Stimulated activated CD8-positive, alpha-beta memory T cell treated with anti-CD3 and anti-CD28 coated beads, Interleukin-2, amount 100 ng/mL, for 1 hour (primary cell): ENCODE measurements at places on chromosomes 4 and X.

- DNase-seq, result no peak
Observed at GRCh38 chrX:71067712-71068043, 456 bp downstream of the SNX12 start.

GRCh38 chr4:96775501-96775900, 935.6 kb downstream of the PDHA2 start:
- no peak for DNase-seq

DNA sequence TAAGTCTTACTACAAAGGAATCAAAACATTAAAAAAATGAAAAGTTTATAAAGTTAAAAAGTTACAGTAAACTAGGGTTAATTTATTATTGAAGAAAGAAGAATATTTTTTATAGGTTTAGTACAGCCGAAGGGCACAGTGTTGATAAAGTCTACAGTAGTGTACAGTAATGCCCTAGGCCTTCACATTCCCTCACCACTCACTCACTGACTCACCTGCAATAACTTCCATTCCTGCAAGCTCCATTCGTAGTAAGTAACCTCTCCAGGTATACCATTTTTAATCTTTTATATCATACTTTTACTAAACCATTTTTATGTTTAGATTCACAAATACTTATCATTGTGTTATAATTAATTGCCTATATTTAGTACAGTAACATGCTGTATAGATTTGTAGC, 307.5 kb upstream of the FAM241A start:
- no peak for DNase-seq

- DNase-seq, result no peak
Observed at GRCh38 chr4:23932186-23932585, 42.3 kb upstream of the PPARGC1A start.

DNA sequence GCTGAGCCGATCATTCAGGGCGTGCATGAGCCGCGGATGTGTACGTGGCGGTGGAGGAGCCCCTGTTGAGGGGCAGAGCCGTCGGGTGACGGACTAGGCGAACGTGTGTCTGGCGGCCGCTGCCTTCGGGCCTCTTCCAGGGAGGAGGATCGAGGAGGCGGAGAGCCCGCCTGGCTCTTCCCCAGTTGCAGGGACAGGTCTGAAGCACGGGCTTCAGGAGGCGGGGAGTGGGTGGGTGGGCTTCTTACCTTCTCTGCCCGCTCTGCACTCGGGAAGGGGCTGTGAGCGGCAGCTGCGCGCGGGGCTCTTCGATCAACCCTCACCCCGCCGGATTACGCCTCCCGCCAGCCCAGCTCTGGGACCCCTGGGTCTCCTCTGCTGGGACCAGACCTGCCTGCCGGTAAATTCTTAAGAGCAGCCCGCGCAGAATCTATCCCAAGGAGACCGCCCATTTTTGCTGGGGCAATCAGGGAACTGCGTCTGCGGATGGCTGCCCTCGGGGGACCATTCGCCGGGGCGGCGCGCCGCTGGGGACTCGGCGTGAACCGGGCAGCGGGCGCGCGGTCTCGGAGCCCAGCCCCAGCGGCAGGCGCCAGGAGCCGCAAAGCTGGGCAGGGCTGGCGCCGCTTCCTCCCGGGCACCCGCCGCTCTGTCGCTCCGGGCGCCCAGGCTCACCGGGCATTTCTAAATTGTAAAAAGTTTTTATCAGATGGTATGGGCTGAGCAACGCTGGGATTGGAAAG, 4.9 kb downstream of the PLAC8 start:
- no peak for DNase-seq

- no peak for DNase-seq
Observed at GRCh38 chr4:22483551-22483981, 32.3 kb downstream of the ADGRA3 start.

DNA sequence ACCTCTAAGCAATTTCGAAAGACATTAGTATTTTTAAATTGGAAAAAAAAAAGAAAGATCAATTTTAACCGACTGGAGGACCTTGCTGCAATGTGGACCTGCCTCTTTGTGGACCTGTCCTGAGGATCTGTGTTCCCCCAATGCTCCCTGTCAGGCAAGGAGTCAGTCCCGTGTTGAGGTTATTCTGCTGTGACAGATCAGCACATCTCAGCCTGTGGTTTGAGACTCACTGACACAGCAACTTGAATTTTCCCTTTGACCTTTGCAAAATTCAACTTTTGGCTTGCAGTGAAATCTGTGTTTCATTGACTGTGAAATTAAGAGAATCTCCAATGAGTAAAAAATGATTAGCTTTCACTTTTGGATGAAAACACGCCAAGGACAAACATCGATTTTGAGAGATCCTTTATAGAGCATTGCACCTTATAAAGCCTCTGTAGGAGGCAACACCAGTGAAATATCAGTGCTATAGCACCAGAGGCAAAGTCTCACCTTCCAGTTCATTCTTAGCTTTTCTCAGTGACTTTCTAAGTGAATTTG, 186.9 kb downstream of the GPAT3 start:
- no peak for DNase-seq

GRCh38 chr4:187172340-187172761, 448.7 kb upstream of the FAT1 start:
- DNase-seq, result no peak

GRCh38 chrX:13159886-13160285, 115.5 kb upstream of the FAM9C start:
- no peak for DNase-seq

- no peak for DNase-seq
Observed at GRCh38 chrX:11427453-11428071, 134.3 kb downstream of the AMELX start.

DNA sequence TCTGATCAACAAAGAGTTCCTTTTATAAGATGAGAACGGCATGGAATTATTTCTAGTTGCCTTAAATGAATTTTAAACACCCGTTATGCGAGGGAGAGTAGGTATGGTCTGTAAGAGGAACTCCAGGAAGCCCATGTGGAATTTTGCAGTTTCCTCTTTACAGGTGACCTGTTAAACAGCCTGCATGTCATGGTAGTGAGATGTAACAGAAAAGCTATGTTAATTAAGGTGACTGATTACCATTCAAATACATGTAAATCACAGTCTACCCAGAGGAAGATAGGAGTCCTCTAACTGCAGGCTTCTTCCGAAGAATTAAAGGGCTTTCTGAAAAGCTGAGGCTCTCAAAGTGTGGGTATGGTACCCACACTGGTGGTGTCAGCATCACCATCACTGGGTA, 163.6 kb downstream of the CBR4 start:
- no peak for DNase-seq

DNA sequence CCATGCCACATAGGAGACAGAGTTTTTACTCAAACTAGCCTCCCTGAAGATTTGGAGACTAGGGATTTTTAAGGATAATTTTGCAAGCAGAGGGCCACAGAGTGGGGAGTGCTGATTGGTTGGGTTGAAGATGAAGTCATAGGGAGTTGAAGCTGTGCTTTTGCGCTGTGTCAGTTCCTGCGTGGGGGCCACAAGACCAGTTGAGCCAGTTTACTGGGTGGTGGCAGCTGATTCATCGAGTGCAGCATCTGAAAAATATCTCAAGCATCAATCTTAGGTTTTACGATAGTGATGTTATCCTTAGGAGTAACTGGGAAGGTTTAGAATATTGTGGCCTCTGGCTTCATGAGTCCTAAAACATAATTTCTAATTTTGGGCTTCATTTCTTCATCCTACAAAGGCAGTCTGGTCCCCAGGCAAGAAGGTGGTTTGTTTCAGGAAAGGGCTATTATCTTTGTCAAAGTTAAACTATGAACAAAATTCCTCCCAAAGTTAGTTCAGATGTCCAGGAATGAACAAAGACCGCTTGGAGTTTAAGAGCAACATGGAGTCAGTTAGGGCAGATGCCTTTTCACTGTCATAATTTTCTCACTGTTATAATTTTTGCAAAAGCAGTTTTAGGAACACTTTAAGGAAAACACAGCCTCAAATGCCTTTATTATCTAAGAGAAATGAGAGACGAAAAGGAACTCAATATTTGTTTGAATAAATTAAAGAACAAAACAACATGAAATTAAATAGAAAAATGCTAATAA, 960.8 kb upstream of the PRKX start:
- no peak for DNase-seq

DNA sequence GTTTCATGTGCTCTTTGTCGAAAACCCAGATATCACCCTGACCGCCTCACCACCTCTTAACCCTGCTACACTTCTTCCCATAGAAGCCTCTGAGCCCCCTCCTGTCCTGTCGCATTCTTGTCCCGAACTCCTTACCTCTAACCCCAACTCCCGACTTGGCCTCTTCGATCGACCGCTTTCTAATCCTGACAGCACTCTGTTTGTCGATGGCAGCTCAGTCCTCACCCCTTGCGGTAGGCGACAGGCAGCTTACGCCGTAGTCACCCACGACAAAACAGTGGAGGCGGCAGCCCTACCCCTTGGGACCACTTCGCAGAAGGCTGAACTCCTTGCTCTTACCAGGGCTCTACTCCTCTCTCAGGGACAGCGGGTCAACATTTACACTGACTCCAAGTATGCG, 961.7 kb downstream of the RPA4 start:
- DNase-seq, result no peak
